Activated naive CD4-positive, alpha-beta T cell (primary cell): ENCODE measurements at places on chromosomes 6 and 20.

DNA sequence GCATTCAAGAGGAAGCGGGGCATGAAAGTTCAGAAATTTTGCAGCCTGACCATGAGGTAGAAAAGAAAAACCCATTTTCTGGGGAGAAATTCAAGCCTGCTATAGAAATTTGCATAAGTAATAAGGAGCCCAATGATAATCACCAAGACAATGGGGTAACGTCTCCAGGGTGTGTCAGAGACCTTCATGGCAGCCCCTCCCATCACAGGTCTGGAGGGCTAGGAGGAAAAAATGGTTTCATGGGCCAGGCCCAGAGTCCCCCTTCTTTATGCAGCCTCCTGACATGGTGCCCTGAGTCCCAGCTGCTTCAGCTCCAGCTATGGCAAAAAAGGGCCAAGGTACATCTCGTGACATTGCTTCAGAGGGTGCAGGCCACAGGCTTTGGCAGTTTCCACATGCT is 618.5 kb downstream of the EYS start:
- no peak for DNase-seq

DNA sequence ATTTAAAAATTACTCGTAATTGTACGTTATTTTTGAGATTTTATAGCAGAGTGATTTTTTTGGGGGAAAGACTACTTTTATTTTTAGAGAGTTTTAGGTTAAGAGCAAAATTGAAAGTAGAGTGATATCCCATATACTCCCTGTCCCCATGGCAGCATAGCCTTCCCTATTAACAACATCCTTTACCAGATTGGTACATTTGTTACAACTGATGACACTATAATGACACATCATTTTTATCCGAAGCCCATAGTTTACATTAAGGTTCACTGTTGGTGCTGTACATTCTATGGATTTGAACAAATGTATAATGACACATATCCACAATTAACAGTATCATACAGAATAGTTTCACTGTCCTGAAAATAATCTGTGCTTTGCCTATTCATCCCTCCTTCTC is 1126.4 kb upstream of the CITED2 start:
- DNase-seq: no peak

DNA sequence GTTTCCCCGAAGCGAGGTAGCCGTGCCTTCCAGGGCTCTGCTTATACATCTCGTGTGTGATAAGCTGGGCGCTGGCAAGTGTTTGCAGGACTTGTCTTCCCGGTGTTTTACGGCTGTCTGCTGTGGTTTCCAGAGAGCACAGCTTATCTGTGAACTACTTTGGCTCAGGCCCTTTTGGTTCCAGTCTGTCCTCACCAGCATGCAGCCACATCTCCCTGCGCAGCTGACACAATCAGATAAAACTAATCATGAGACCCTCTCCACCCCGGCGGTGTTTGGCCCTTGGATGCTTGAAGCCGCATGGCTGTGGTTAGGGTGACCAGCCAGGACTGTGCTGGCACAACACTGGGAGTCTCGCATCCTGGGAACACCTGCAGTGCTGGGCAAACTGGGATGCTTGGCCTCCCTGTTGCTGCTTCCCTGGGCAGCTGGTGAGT is 241.8 kb upstream of the FOXQ1 start:
- DNase-seq: no peak

DNA sequence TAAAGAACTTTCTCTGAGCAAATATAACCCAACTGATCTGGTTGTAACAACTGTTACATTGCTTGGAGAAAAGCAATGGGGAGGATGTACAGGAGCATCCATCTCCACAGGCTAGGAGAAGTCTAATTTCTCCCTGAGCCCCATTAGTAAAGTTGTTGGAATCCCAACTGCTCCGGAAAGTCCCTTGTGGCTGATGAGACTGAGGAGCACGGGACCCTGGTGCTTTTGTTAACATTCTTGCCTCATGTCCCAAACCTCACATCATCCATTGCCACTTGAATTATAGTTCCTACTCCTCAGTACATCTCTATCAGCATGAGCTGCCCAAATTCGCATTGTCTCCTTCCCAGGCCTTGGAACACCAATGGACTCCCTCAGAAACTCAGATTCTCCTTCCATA is 260.6 kb upstream of the BMP2 start:
- no peak for DNase-seq

DNA sequence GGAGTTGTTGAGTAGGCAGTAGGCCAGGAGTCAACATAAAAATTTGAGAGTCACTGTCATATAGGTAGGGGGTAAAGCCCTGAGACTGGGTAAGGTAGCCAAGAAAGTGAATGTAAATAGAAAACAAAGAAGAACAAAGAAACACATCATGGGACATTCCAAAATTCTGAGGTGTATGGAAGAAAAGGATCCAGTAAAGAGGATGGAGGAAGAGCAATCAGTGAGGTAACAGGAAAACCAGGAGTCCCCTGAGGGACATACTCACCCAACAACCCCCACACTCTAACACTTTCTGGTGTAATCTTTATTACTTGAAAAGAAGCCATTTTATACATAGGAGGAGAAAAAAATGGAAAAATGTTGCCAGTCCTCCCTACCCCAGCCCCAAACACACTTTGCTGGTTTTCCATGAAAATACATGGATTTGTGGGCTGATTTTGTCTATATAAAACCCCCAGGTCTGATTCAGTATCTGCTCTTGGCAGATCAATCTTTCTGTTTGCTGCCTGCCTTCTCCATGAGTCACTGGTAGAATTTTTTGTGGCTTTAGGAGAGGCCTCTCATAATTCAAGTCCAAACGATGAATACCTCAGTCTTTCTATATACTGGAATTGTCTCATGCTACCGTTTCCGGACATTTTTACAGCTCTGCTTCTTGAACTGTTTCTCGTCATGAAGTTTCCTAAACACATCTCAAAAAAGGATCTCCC is 271.4 kb upstream of the MAN1A1 start:
- DNase-seq: no peak

DNA sequence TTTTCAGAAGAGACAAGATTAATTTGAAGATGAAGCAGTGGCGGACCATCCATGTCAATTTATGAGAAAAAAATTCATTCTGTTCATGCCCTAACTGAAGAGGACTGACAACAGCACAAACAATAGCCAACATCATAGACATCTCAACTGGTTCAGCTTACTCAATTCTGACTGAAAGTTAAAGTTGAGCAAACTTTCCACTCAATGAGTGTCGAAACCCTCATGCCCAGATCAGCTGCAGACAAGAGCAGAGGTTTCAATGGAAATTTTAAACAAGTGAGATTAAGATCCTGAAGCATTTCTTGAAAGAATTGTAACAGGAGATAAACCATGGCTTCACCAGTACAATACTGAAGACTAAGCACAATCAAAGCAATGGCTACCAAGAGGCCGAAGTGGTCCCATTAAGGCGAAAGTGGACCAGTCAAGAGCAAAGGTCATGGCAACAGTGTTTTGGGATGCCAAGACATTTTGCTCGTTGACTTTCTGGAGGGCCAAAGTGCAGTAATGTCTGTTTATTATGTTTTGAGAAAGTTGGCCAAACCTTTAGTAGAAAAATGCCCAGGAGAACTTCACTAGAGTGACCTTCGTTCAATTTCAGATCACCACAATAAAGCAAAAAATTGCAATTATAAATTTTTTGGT is 6.1 kb upstream of the SFT2D1 start:
- DNase-seq: no peak

DNA sequence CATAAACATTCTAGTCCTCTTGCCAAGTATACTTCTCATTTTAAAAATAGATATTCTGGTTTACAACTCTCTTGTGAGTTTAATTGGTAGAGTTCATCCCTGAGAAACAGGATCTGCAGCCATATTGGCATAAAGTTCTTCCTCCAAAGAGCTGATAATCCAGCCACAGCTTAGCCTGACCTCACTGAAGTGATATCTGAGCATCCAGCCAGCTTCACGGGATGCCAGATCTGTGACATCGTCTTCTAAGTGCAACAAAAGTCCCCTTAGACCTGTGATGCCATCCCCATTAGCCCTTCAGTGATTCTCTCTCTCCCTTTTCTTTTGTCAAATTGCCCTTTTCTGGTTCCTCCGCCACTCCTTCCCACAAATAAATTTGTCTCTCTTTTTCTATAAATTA is 180.6 kb upstream of the STXBP5 start:
- DNase-seq: no peak
